ENCODE measurements at places on chromosomes 1 and 21.

DNA sequence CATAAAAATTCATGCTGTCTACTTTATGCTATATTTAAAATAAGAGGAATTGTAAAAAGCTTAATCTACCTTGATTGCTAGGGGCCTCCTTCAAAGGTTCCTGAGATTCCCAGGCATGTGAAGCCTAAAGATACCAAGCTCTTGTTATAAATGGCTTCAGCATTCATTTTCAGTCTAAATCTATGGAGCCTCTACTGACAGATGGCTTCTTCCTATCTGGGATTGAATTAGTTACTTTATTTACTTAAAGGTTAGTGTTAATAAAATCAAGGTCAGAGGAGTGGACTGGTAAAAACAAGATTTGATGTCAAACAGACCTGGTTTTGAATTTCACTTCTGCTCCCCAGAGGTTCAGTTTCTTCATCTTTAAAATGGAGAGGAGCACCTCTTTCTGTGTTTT, 93.7 kb downstream of the TNNI3K start:
- peaks cover 11% of the 10 kb centered on the region for H3K4me1 ChIP-seq
- no peak overlapping the region for H3K27ac ChIP-seq
- H3K36me3 ChIP-seq, result no peaks in the 10 kb centered on the region
- H3K4me3 ChIP-seq, result no peak overlapping the region
- no peak for DNase-seq

- H3K4me1 ChIP-seq, result no peaks in the 10 kb centered on the region
- no peak overlapping the region for H3K4me3 ChIP-seq
- H3K27me3 ChIP-seq, result no peaks in the 10 kb centered on the region
These were observed 1486.3 kb downstream of the BRINP3 start for GRCh38 chr1:188991221-188991930.

GRCh38 chr21:32298658-32299081, at the start of gene MRAP:
TSS of gene MRAP (plus strand) at chr21:32298855. CDS start at chr21:32298972, 117 bp downstream.
- no peak within 1 kb of the TSS for H3K27ac ChIP-seq
- no peaks in the 10 kb centered on the region for H3K27me3 ChIP-seq
- no peaks in the 10 kb centered on the region for H3K4me1 ChIP-seq
- H3K36me3 ChIP-seq, result peaks cover 7% of the 10 kb centered on the region

DNA sequence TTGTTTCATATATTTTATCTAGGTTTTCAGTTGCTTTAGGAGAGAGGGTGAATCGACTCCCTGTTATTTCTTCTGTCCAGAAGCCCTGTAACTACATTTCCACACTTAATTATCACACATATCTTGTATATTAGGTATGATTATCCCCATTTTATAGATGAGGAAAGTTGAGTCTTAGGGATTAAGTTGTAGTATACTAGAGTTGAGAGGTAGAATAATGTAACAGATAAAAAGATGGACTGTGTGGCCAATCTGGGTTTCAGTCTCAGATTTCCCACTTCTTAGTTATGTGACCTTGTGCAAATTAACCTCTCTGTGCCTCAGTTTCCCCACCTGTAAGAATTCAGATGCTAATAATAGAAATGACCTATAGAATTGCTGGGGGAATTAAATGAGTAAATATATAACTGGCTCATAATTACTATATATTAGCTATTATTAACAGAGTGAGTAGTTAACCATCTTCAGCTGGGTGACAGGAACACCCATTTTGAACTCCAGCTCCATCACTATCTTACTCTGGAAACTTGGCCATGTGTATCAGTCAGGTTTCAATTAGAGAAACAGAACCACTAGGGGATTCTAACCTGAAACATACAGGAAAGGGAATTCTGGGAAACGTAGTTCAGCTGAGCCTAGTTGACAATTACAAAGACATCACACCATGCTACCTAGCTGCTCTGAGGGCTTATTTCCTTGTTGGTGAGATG, 20.4 kb upstream of the FOXO6 start:
- H3K4me3 ChIP-seq, result no peak overlapping the region
- H3K4me1 ChIP-seq, result no peaks in the 10 kb centered on the region
- H3K27ac ChIP-seq, result no peak overlapping the region
- peaks cover 20% of the 10 kb centered on the region for H3K27me3 ChIP-seq
- DNase-seq, result no peak

DNA sequence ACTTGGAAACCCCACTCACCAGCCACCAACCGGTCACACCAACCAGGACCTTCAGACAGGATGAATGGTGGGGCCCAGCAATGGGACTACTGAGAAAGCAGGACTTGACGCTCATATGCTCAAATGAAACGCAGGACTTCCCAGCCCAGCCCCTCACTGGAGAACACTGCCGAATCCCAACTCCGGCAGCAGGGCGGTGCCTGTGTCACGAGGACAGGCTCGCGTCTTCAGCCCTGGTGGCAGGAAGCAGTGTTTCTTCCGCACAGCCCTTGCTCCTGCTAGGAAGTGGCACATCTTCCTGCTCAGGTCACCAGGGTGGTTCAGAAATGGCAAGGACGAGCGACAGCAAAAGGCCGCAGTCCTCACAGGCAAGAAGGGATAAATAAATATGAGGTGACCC, 38.9 kb downstream of the CD58 start:
- H3K27me3 ChIP-seq, result no peaks in the 10 kb centered on the region
- peaks cover 29% of the 10 kb centered on the region for H3K36me3 ChIP-seq
- no peak overlapping the region for H3K27ac ChIP-seq

DNA sequence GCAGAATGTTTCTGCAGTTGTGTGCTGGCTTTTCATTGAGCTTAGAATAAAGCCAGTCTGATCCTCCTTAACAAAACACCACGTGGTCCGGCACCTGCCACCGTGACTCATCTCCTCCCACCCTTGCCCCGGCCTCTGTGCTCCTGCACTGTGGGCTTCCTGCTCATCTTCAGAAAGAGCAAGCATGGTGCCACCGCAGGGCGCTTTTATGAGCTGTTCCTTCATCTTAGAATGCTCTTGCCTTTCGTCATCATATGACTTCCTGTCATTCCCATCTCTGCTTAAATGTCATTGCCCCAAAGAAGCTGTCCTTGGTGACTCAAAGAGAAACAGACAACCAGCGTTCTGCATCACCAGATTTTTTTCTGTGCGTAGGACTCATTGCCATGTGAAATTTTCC, 117.8 kb downstream of the HHAT start:
- H3K27me3 ChIP-seq, result no peaks in the 10 kb centered on the region
- H3K27ac ChIP-seq, result no peak overlapping the region
- peaks cover 2% of the 10 kb centered on the region for H3K36me3 ChIP-seq
- no peak for DNase-seq
- H3K4me3 ChIP-seq, result no peak overlapping the region

GRCh38 chr1:191662746-191663145, 495.5 kb upstream of the RGS18 start:
- no peak overlapping the region for H3K27ac ChIP-seq
- no peak overlapping the region for H3K4me3 ChIP-seq
- DNase-seq, result no peak
- peaks cover 1% of the 10 kb centered on the region for H3K27me3 ChIP-seq

DNA sequence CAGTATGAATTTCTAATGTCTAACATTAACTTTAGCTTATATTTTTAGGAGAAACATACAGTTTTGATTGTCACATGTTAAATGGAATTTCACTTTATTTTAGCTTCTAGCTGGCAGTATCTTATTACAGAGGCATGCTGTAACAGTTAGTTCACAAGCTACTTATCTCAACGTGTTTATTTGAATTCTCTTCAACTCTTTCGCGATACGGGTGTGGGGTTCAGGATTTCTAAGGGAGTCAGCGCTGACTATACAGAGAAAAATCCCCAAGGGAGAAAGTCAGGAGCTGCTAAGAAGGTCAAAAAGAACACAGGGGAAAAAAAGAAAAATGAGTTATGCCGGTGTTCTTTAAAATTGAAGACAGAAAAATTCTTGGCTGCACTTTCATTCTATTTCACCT, 296.2 kb downstream of the VAV3 start:
- DNase-seq, result no peak
- H3K4me3 ChIP-seq, result no peak overlapping the region

DNA sequence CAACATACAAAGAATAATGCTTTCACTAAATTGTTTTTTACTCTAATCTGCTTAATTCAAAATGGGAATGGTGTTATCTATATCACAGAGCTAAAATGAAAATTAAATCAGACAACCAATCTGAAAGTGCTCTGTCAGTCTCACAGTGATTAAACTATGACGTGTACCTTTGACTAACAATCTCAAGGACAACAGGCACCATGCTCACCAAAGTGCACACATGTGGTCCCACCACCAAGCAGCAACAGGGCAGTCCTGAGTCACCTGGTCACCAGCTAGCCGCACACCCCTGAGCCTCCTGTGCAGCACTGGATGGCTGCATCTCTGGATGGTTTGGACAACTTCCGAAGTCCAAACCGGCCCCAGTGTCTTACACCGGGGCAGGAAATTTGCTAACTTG, 54.5 kb upstream of the NADK start:
- no peak overlapping the region for H3K4me3 ChIP-seq
- peak overlapping the region; percentile 51 for H3K27ac ChIP-seq
- H3K27me3 ChIP-seq, result no peaks in the 10 kb centered on the region
- H3K36me3 ChIP-seq, result peaks cover 15% of the 10 kb centered on the region
- DNase-seq, result no peak
- H3K4me1 ChIP-seq, result peaks cover 40% of the 10 kb centered on the region

- peaks cover 6% of the 10 kb centered on the region for H3K4me1 ChIP-seq
- H3K4me3 ChIP-seq, result no peak overlapping the region
- H3K36me3 ChIP-seq, result peaks cover 2% of the 10 kb centered on the region
- DNase-seq, result no peak
- H3K27ac ChIP-seq, result no peak overlapping the region
These were observed 49.1 kb downstream of the TRPM2 start for GRCh38 chr21:44402323-44403105.

DNA sequence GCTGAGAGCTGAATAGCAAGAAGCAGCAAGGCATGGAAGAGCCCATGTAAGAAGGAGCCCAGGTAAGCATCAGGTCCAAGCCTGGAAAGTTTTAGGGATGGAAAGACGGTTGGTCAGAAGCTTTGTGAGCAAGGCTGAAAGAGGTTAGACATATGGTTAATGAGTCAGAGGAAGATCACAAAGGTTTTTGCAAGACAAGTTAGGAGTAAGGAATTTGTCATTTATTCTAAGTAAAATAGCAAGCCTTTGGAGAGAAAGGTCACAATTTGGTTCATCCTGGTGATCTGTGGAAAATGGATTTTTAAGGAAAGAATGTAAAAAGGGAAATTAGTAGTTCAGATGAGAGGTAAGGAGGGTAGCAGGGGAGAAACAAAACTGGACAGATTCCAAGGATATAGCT, 106.7 kb downstream of the DPYD start:
- DNase-seq, result no peak
- no peak overlapping the region for H3K27ac ChIP-seq
- peaks cover 5% of the 10 kb centered on the region for H3K4me1 ChIP-seq
- peaks cover 4% of the 10 kb centered on the region for H3K36me3 ChIP-seq

DNA sequence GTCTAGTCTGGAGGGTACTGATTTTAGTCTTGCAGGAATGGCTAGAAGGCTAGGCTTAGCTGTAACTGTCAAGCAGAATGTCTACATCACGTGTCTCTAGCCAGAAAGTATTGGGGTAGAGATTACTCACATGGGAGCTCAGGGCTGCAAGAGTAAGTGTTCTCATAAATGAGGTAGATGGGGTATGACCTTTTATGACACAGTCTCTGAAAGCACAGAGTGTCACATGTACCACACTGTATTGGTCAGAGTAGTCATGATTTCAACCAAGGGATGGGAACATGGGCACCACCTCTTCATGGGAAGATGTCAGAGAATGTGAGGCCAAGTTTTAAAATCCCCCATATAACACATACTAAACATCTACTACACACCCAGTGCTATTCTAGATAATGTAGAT, 2.9 kb downstream of the FYB2 start:
- DNase-seq, result no peak
- H3K27me3 ChIP-seq, result peaks cover 9% of the 10 kb centered on the region
- H3K4me3 ChIP-seq, result no peak overlapping the region
- H3K4me1 ChIP-seq, result peaks cover 22% of the 10 kb centered on the region
- H3K27ac ChIP-seq, result no peak overlapping the region
